ENCODE measurements at places on chromosomes 7 and 10. TPM values are rescaled to one million over a fixed set of nuclear protein-coding genes. Genes with fewer than 3 reads are reported as not detected.

DNA sequence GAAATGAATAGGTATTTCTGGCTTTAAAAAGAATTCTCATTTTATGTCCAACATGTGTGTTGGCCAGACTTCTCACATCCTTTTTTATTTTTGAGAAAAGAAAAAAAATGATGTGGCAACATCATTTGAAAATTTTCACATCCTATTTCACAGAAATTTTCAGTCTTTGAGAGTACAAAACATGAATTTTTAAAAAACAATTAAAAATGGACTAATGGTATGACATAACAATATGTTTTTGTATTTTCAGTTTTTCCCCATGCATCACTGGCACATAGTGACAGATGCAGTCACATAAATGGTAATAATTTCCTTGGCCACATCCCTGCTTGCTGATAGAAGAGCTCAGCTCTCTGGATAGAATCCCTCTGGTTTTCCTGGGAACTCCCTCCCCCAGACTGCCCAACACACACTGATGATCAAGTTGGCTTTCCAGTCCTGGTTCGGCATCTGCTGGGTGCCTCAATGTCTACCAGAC, 188.5 kb upstream of the AGR3 start:
- no peak for DNase-seq

DNA sequence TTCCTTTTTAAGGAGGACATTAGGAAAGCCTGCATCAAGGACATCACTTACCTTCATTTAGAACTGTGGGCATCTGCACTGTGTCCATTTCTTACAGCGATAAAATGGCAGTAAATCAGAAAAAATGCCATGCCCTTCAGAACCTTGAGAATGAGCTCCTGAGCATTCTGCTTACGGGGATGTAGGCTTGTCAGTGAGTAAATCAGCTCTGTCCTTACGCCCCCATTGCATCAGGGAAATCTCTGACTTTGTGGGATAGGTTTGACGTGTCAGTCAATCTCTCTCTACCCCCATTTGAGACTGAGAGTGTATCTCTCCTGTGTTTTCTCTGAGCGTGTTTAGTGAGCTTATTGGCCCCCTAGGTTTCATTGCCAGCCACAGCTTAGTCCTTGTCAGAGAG, 837.1 kb downstream of the LRMDA start:
- DNase-seq = no peak

GRCh38 chr7:31492086-31492485, 21.8 kb upstream of the ITPRID1 start:
- DNase-seq = no peak

- DNase-seq = no peak
Observed at GRCh38 chr10:79269443-79269842, 77.8 kb upstream of the PPIF start.

- DNase-seq = no peak
Observed at GRCh38 chr7:25652366-25652765, 424.1 kb upstream of the NPVF start.

- peak; percentile 84 for DNase-seq
Observed at GRCh38 chr7:88312061-88312663, 5.5 kb upstream of the STEAP4 start.

DNA sequence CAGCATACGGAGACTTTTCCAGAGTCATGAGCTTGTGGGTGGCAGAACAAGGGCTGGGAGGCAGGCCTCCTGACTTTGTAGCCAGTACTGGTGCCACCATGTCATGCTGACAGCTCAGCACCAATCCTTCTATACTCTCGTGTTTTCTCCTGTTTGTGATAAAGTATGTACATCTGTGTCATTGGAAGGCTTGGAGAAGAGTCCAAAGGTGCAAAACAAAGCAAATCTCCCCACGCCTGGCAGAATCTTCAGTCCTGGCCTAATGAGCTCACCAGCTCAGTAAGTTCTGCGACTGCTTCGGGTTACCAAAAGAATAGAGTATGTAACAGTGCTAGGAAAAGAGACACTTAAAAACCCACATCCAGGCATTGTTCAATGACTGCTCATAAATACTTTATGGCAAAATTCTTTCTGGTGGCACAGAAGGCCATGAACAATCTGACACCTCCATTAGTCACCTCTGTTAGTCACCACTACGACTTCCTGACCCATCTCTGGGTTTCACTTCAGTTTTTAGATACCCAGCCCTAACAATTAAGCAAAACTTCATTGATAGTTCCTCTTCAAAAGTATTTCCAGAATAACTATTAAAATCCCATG, 24.5 kb downstream of the STEAP1 start:
- no peak for DNase-seq

DNA sequence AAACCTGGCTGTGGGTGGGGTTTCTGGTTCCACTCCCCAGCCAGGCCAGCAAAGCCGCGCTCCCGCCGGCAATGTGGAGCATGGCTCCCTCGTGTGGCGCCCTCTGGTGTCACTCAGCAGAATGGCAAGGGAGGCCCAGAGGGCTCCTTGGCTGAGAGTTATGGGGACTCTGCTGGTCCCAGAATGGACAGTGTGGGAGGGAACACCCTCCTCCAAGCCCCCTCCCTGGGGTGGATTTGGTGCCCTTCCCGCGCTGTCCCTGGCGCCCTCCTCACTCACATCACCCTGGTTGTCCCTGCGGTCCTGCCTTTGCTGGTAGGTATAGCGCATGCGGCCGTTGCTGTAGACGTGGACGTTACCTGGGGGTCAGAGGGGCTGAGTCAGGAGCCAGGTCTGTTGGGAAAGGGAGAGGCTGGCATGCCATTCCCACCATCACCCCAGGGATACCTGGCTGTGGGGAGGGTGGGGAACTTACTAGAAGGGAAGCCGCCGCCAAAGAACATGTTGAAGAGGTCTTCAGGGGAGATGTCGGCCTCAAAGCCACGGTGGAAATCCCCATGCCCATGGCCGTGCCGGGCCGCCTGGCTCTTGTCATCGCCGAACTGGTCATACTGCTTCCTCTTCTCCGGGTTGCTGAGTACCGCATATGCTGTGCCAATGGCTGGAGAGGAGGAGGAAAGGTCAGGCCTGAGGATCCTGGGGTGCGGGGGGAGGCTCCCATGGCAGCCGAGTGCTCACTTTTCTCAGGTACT, 14.0 kb downstream of the DNAJB12 start:
- no peak for DNase-seq

GRCh38 chr10:37566332-37566731, 291.1 kb downstream of the ZNF248 start:
- DNase-seq = no peak

DNA sequence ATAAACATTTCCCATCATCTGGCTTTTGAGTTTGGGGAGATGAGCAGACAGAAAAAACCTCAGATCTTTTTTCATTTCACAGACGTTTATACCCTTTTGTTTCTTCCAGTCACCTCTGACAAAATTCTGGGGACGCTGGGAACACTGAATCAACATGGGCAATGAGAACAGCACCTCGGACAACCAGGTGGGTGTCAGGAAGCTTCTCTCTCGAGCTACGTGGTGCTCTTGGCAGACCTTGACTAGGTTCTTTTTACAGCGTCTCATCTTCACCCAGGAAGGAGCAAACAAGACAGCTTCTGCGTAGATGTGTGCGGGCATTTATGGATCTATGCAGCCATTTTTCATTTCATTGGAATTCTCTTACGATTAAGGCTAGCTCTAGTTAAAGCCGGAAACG, 32.9 kb downstream of the TACC2 start:
- DNase-seq = peak; percentile 74

DNA sequence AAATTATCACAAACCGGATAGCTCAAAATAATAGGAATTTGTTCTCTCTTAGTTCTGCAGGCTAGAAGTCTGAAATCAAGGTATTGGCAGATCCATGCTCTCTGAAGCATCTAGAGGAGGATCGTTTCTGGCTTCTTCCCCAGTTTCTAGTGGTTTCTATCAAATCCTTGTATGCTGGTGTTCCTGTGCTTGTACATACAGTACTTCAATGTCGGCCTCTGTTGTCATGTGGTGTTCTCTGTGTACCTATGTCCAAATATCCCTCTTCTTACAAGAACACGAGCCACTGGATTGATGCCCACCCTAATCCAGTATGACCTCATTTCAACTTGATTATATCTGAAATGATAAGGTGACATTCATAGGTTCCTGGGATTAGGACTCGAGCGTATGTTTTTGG, 9.8 kb upstream of the TAX1BP1 start:
- no peak for DNase-seq

Gene ZNF804B
- not detected for polyA plus RNA-seq

Gene IL6
- 13.8 TPM for polyA plus RNA-seq

Gene SFXN2
- 2.4 TPM for polyA plus RNA-seq

Gene KNDC1
- 0.15 TPM for polyA plus RNA-seq

Gene RAB19
- 1.8 TPM for polyA plus RNA-seq

Gene NDUFA5
- 211 TPM for polyA plus RNA-seq
